ENCODE measurements at places on chromosomes 6 and 20.
A peak's percentile ranks its signal among the peaks of the same experiment; 100 is the strongest.

DNA sequence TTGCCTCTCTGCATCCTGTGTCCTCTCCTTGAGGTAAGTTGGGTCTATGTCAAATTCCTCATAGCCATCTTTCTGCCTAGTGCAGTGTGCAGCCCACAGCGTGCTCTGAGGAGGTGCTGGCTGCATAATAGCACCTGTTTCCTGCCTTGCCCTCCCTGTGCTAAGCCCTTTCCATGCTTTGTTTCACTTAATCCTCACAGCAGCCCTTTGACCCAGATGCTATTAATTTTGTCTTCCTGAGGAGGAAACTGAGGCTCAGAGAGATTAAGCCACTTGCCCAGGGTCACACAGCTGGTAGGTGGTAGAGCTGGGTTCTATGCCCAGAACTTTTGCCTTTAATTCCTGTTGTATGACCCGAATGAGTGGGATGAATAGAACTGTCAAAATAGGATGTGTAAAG is 13.5 kb downstream of the FAM83D start:
- no peak for DNase-seq

DNA sequence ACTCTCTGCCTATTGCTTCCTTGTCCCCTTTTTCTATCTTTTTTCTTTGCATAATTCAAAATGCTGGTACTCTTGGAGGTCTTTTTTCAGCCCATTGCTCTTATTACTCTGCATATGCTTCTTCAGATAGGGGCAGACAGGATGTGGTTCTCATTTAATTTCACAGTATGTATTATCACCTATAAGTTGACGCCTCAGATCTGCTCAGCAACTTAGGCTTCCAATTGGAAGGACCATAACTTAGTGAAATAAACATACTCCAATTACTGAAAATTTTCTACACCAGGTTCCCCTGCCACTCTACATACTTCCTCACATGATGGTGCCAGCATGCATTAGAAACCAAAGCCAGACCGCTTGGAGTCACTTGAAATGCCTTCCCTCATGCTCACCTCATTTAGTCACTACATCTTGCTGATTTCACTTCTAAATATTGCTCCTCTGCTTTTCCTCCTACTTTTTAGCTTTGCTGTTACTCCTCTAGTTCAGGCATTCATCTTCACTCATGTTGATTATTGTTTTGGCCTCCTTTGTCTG is 34.5 kb upstream of the AHI1 start:
- no peak for DNase-seq

GRCh38 chr6:9062596-9062995 is 627.3 kb upstream of the SLC35B3 start:
- no peak for DNase-seq

DNA sequence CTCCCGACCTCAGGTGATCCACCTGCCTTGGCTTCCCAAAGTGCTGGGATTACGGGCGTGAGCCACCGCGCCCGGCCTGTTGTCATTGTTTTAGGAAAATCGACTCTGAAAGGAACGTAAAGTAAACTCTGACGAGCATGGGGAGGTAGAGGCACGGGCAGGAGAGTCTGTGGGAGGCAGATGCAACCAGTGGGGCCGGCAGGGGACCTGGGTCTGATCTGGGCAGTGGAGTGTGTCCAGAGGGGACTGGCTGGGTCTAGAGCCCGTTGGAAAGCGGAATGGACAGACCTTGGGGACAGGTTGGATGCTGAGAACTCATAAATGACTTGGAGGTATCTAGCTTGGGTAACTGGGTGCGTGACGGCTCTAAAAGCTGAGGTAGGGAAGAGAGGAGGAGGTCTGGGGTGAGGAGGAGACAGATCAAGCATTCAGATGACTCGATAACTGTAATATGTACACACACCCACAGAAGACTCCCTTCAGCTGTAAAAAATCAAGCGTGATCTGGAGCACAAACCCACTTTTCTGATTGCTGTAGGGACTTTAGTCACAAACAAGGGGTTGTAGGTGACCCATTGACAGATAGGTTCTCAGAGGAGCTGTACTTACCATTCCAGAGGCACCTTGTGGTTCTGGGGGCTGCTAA is 22.4 kb downstream of the MANBAL start:
- DNase-seq, result no peak

GRCh38 chr6:126112171-126112632 is 125.9 kb downstream of the TRMT11 start:
- no peak for DNase-seq

DNA sequence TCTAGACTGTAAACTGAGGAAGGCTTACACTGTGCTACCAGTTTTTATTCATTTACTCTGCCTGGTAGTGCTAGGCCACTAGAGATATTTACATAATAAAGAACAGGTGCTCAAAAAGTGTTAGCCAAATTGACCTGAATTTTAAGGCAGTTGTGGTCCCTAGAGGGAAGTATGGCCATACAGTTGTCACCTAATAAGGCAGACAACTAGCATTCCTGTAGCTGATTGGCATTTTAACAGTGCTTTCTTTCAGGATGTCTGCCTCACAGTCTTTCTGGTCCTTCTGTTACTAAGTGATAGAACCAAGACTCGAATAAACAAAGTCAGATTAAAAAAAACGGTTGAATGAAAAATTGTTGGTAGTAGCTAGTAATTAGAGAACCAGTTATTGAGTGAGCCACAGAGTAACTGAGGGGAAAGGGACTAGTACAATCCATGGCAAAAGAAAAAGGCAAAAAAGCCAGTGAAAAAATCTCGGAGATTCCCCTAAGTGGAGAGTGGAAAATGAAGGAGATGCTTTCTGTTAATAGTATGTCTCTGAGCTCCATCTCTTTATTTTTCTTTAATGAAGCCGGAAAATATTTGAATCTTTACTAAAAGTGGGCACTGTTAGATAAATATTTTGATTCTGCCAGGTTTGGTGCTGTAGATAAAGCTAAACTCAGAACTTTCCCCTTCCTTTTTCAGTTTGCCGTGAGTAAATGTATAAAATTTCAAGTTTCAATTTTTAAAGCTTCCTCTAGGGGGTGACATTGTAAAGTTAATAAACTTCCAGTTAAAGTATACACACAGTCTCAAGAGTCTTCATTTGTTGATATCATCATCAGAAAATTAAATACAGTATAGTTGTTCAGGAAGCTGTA is 9.1 kb downstream of the VTA1 start:
- peak; percentile 29 for DNase-seq

- DNase-seq, result no peak
These were observed 35.9 kb downstream of the ANKRD60 start for GRCh38 chr20:58192567-58192966.

DNA sequence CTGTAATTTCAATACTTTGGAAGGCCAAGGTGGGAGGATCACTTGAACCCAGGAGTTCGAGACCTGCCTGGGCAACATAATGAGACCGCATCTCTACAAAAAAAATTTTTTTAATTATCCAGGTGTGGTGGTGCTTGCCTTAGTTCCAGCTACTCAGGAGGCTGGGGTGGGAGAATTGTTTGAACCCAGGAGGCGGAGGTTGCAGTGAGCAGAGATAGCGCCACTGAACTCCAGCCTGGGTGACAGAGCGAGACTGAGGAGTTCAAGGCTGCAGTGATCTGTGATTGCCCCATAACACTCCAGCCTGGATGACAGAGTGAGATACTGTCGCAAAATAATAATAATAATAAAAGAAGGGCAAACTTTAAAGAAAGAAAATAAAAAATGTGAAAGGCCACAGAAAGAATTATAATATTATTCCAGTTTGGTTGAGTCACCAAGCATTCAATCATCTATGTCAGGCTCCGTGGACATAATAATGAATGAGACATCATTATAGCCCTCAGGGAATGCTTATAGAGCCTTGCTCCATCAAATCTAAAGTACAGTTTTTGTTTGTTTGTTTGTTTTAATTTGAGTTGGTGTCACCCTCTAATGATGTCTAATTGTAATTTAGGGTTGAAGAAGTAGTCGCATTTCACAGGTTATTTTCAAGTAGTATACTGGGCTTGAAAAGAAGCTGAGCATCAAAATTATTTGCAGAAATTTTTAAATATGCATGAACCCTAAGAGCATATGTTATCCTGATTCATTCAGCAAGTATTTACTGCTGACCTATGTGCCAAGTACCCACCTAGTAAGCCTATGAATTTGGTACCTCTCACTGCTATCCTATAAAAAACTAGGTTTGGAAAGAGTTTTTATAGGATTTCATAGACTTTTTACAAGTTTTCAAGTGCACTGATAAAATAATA is 15.1 kb downstream of the GLYATL3 start:
- DNase-seq, result no peak

DNA sequence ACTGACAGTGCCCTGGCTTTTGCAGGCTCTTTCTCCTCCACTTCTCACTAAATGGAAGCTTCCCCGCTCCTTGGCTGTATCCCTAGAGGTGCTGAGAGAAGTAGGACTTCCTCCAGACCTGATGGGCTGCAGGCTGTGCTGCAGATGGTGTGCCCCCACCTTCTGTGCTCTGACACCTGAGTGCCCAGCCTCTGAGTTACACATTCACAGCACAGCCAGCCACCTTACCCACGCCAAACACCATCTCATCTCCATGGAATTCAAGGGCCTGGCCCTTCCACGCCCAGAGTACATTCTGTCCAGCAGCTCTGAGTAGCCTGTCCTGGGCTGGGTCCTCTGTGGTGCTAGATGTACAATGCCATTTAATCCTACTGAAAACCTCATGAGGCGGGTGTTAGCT is 5.3 kb downstream of the SFTA2 start:
- DNase-seq, result no peak

- no peak for DNase-seq
These were observed 292.4 kb downstream of the CENPW start for GRCh38 chr6:126632271-126632670.

DNA sequence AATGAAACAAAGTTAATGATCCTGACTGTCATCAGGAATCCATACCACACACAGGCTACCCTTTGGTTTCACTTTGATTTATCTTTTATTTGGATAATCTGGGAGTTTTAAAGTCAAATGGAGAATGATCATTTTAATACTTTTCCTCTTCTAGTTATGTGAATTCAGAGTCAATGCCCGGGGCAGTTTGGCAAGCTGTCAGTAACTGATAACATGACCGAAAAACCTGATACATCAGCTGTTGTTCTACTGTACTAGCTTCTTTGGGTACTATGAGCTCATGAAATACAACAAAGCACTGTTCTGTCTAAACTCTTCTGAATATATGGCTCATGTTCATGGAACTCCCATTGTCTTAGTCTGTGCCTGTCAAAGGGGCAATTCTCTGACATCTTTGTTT is 30.2 kb downstream of the KLHL31 start:
- DNase-seq, result no peak

- DNase-seq, result no peak
These were observed 212.0 kb upstream of the DTNBP1 start for GRCh38 chr6:15874821-15875220.

DNA sequence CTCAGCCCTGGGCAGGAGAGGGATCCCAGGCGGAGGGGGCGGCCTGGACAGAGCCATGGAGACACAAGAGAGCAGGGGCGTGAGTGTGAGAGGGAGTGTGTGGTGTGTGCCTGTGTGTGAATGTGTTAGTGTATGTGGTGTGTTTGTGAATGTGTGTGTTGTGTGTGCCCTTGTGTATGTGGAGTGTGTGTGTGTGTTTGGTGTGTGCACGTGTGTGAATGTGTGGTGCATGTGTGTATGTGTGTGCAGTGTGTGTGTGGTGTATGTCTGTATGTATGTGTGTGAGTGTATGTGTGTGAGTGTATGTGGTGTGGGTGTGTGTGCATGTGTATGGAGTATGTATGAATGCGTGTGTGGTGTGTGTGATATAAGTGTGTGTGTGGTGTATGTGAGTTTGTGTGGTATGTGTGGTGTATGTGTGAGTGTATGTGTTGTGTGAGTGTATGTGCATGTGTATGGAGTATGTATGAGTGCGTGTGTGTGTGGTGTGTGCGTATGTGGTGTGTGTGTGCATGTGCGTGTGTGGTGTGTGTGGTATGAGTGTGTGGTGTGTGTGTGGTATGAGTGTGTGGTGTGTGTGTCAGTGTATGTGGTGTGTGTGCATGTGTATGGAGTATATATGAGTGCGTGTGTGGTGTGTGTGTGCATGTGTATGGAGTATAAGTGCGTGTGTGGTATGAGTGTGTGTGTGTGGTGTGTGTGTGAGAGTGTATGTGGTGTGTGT is 175.2 kb upstream of the AFDN start:
- DNase-seq, result no peak

- DNase-seq, result no peak
These were observed 571 bp downstream of the ITCH start for GRCh38 chr20:34363465-34364222.

DNA sequence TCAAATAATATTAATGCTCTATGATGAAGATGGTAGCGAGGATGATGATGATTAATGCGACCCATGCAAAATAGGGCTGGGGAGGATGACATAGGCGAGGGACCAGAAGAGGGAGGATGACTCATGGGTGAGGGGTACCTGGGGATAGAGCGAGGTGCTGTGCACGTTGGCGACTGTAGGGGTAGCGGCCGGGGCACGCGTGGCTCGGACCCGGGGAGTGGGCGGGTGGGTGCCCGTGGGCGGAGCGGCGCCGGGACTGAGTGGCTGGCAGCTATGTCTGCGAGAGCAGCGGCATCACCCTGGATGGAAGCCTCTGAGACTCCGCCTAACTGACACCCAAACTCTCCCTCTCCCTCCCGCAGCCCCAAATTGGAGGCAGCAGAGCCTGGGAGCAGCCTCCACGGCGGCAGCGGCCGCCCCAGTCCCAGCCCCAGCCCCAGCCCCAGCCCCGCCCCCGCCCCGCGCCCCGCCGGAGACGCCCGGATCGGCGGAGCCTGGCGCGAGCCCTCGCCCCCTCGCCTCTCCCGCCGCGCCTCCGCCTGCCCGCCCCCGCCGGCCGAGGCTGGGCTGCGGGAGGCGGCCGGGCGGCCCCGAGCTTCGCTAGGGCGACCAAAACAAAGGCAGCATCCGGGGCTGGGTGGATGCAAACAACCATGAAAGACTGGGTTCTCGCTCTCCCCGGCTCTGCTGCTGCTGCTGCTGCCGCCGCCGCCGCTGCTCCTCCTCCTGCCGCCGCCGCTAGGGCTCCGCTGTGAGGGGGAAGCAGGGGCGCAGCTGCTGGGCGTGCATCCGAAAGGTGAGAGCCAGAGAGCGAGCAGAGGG is at the start of gene RIMS1:
RIMS1 (plus strand) TSS at position 367 of the 822 bp plus-strand sequence. CDS start 474 bp downstream, outside the sequence.
- DNase-seq, result peak; percentile 50

DNA sequence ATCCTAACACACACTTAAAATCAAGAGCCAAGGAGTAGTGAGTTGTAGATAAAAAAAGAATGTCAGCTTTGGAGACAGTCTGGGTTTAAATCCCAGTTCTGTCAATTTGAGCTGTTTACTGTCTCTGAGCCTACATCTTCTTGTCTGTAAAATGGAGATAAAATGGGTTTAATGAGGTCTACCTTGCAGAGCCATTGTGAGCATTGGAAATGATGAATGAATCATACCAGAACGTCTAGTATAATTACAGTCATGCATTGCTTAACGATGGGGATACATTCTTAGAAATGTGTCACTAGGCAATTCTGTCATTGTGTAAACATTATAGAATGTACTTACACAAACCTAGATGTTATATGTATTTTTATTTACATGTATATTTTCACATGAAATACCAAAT is 17.6 kb upstream of the SGK2 start:
- no peak for DNase-seq

GRCh38 chr6:152246554-152247337 is 390.4 kb downstream of the SYNE1 start:
- no peak for DNase-seq

GRCh38 chr20:51412333-51412871 is 130.1 kb downstream of the NFATC2 start:
- DNase-seq, result no peak

GRCh38 chr6:118659513-118660217 is 8.3 kb upstream of the CEP85L start:
- no peak for DNase-seq

Data from NCI-H748 treated with DMSO at 0.1 percent for 48 hours (cell line).